ENCODE measurements at places on chromosomes 3 and 15.

- ATAC-seq: no peak
These were observed 942.0 kb downstream of the ROBO1 start for GRCh38 chr3:78825858-78826215.

DNA sequence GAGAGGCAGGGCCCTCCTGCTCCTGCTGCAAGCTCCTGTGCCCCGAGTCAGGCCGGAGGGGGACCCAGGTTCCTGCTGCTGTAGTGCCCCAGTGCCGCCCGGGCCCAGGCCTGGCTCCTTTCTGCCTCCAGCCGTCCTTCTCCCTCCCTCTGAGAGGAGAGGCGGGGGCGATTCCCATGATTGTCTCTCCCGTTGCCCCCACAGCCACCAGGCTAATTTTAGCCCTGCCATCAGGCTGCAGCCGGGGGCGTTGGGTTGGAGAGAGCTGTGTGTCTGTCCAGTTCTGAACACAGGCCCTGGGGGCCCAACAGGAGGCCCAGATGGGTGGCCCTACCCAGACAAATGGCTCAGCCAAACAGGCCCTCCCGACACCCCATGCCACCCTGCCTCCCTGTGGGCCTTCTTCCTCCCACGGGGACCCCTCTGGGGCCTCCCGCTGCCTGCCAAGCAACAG is 214.8 kb downstream of the TBC1D2B start:
- no peak for ATAC-seq

- no peak for ATAC-seq
These were observed 264.1 kb downstream of the CD47 start for GRCh38 chr3:107826727-107827126.

DNA sequence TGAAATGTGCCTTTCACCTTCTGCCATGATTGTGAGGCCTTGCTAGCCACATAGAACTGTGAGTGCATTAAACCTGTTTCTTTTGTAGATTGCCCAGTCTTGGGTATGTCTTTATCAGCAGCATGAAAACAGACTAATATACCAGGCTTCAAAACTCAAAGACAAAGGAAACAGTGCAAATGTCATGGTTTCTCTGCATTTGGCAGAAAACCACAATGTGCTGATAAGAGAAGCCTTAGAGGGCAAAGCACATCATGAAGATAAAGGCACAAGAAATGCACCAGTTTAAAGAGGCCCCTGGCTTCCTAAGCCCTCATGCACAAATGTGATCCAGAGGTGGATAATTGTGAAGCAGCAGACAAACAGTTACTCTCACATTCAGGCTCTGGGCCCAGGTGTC is 259.2 kb downstream of the CPNE4 start:
- no peak for ATAC-seq

GRCh38 chr15:42121682-42122081 is 27.3 kb upstream of the PLA2G4D start:
- no peak for ATAC-seq

DNA sequence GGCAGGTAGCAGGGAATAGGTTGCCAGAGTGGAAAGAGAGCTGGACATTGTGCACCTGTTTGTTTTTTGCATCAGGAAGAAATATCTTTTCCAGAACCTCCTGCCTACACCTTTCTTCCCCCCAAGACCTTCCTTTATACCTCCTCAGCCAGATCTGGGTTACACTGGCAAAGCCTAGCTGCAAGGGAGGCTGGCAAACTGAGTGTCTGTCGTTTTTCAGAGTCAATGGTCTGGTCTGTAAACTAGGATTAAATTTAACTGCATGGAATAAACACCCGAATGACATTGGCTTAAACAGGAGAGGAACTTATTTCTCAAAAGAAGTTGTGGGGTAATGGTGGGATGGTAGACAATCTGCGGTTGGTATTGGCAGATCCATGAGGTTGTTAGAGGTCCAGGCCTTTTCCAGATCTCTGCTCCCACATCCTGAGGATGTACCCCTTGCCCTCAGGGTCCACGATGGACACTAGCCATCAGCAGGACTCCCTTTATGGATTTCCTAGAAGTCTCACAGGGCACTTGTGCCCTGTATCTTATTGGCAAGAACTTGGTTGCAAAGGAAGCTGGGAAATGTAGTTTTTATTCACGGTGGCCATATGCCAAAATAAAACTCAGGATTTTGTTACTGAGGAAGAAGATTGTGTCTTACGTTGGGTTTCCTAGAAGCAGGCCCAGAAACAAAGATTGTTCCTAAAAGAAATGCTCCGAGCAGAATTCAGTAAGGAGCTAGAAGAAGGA is 3.2 kb upstream of the RARRES1 start:
- ATAC-seq: no peak

DNA sequence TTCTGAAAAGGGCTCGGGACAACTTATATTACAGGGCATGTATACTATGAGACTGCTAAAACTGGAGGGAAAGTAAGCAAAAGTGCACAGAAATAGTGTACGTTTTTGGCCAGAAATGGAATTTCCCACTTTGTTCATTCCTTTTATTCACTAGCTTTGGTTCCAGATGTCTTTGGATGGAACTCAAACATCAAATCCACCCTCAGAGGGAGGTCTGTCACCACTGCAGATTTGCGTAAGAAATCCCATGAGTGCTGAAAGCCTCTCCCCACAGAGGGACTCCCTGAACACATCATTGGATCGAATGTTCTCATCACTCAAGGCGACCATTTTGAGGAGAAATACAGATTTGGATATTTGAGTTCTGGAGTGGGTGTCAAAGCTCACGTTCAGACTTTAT is 71.6 kb downstream of the FEM1B start:
- ATAC-seq: no peak

DNA sequence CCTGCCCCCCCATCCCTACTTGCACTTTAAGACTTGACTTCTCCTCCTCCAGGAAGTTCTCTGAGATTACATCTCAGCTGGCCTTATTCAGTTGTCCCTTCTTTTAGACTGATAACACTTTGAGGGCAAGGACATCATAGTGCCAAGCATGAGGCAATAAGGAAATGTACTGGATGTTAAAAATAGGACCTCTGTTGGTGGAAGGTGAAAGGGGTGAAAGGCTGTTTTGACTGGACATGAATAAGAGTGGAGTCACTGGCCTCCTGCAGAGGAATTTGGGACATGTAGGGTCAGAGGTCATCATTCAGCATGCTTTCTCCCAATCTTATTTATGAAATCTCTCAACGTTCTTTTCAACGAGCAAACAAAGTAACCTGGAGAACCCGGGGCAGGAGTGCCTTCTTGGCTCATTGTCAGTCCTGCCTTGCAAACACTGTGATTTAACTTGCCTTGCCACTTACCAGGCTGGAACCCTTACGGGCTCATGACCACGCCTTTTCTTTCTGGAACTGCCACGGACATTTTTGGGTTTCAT is 38.6 kb downstream of the TRIM71 start:
- ATAC-seq: no peak

DNA sequence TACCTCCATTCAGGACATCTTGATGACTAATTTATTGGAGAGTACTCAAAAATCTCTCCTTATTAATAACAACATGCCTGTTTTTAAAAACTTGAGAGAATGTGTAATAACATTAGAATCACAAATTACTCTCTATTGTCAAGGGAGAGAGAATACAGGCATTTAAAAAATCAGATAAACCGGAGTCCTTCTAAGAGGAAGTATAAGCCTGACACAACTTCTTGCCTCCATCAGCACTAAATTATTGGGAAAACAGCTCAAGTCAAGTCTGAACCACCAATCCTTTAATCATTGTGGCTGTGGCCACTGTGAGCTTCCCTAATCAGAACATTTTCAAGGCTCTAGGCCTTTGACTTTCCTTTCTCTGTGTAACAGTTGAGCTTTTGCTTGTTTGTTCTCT is 38.0 kb downstream of the SSR3 start:
- ATAC-seq: no peak

DNA sequence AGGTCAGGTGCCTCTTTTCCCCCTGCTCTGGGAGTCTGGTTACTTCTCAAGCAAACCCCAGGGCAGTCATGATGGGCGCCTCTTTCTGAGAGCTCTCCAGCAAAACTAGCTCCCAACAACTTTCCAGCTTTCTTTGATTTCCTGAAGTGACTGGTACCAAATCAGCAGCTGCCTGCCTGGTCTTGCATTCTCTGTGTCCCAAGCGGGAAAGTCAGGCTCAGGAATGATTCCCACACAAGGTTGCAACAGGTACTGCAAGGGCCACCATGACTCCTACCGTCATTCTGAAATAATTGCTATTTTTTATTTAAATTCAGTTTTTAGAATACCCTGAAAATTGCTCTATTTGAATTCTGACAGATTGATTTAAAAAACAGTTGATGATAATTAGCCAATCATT is 658.7 kb downstream of the SQOR start:
- ATAC-seq: no peak

DNA sequence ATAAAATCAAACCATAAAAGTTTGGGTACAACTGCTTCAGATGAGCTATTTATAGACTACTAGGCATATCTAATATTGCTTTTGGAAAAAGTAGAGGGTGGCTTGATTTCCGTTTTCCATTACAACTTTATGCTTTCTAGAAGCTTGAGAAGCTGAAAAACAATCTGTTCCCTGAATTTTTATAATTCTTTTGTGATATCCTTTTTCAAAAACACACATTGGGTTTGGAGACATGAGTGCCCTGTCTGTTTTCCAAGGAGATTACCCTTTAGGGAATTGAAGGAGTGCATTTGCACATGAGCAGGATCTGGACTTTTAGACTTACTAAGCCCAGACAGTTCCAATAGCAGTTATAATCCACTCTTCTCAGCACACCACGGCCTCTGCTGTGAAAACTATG is 49.5 kb upstream of the FILIP1L start:
- ATAC-seq: no peak

- ATAC-seq: no peak
These were observed 250.8 kb downstream of the TBC1D5 start for GRCh38 chr3:17491601-17492000.

- ATAC-seq: peak; percentile 24
These were observed 20.4 kb downstream of the RARRES1 start for GRCh38 chr3:158711886-158712285.

DNA sequence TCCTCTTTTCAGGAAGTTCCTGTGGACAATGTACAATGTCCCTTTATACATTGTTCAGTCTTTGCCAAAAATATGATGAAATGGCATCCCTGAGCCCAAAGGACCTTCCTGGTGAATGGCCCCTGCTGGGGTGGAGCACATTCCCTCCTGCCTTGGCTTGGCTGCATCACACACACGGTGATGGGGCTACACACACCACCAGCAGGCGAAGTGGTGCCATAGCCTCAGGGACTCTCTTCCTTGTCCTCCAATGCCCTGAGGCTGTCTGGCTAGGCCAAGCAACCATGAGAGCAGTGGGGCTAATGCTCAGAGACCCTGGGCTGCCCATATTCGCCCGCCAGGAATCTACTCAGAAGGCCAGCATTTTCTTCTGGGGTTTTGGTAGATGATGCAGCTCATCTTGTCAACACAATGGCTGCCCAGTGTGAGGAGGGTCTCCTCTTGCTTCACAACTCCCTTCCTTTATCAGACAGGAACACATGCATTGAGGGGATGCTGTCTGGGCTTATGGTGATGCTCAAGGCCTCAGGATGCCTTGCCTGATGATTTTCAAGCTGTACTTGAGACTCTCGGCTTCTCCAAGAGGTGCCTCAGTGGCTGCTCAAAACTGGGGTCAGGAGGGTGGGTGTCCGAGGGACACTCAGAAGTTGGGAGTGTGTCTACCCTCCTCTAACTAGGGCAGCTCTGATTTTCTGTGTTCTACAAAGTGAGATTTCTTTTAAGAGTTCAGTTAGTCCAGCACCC is 40.9 kb upstream of the EPHB1 start:
- no peak for ATAC-seq

DNA sequence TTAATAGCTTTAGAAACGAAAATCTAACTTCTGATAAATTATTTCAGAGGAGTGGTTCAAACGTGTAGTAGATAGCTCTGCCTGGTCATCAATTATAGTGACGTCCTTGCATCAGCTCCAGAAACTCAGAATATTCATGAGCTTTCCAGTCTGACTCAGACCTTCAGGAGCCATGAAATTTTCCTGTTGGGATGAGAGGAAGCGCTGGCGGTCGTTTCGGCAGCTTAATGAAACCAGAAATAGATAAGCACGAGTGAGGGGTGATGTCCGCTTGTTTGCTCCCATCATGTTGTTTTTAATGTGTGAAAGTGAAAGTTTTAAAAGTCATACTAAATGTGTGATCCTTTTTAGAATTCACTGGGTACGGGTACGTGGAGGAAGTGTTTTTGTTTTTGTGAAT is 141.1 kb downstream of the PGPEP1L start:
- peak; percentile 10 for ATAC-seq

DNA sequence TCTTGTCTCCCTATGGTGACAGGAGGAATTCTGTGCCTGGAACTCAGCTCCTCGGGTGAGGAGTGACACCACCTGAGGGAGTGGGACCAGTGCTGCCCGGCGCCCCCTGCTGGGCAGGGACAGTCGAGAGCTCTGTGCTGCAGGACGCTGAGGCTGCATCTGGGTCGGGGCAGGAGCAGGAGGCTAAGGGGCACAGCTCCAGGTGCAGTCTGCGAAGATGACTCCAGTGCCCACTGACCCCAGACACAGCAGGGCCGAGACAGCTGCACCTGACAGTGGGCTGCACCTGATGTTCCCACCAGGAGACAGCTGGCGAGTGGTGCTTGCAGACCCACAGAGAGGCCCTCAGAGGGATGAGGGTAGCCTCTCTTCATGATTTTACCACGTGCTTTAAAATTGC is 152.9 kb downstream of the ATP10A start:
- ATAC-seq: peak; percentile 73

- ATAC-seq: no peak
These were observed 27.3 kb downstream of the PARP16 start for GRCh38 chr15:65259367-65259797.

DNA sequence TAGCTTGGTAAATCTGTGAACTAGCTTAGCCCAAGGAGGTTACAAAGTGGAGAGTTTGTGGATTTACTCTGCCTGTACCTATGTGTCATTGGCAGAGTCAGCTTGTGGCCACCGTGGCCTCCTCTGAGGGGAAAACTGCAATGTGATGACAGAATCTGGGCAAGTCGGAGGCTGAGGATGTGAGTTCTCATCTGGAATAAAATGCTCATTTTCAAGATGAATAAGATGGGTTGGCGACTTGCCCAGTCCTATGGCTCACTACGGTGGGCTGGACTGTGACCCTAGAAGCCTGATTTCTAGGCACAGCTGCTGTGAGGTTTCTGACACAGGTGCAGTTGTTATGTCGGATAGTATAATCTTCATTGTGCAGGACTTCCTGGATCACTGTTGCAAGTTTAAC is 83.7 kb downstream of the ETV5 start:
- peak; percentile 94 for ATAC-seq

- ATAC-seq: no peak
These were observed 271.2 kb upstream of the TRIM42 start for GRCh38 chr3:140406655-140407054.

GRCh38 chr3:114405202-114405990 is 111.6 kb downstream of the TIGIT start:
- ATAC-seq: no peak

All from activated T-helper 17 cell treated with anti-CD3 and anti-CD28 coated beads, Interleukin-2, amount 50 U/mL, for 72 hours (primary cell).